ENCODE measurements at places on chromosomes 7 and 10.

- no peak for DNase-seq
Observed at GRCh38 chr7:40077849-40078248, 56.6 kb downstream of the MPLKIP start.

DNA sequence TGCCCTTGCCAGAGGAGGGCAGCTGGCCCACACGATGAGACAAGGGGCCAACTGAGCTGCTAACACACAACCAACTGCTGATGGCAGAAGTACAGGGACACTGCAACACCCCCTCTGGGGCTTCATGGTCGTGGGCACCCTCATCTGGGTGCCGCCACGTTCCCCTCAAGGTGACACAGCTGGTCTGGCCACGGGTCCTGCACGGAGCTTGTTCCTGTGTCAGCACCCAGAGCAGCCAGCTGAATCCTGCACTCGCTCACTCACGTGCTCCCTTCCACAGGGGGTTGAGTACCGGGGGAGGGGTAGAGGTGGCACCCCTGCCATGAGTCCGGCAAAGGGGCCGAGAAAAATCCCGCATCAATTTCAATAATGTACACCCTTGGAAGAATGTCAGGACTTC lies 1319.1 kb downstream of the REEP3 start:
- no peak for DNase-seq

DNA sequence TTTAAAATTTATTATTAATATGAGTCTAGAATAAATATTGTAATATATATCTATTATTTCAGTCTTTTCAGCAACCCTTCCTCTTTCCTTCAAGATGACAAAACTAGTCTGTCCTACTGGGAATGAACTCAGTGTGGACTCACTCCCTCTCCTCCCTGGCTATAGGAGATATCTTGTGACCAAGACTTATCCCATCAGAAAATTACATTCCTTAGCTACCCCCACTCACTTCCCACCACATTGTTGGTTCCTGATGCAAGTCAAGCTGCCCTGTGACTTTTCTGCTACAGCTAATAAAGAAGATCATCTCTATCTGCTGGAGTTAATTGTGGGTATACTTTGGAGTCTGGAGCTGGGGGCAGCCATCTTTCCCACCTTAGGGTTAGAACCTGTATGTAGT lies 28.0 kb upstream of the MCU start:
- DNase-seq, result no peak

DNA sequence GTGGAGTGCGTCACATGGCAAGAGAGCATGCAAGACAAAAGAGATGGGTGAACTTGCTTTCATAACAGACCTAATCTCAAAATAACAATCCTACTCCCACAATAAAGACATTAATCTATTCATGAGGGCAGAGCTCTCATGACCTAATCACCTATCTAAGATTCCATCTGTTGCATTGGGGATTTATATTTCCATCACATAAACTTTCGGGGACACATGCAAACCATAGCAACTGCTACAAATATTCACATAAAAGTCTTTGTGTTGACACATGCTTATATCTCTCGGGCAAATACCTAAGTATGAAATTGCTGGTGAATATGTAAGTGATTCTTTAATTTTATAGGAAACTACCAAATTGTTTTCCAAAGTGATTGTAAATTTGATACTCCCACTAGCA lies 16.0 kb upstream of the PNLIPRP1 start:
- DNase-seq, result no peak

DNA sequence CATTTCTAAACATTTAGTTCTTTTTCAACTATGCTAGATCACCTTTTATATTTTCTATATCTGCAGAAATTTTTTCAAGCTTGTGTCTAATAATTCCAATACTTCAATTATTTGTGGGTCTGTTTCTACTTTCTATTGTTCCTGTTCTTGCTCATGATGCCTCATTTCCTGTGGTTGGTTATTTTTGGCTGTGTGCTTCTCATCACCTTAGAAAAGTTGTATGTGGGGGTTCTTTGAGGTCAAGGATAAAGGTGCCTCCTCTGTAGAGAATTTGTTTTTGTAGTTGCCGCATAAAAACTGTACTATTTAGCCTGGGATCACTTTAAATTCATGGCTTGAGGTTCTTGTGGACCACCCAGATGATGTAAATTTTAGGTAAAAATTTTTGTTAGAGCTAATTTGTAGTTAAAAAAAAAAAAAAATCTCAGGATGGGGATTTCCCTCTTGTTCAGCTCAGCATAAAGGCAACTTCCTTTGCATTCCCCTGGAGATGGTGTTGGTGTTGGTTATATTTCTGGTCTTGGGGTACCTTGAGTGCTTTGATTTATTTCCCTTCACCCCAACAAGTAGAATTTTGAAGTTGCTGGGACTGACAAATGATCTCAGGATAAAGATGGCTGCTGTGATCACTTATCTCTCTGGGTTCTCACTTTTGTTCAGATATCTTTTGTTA lies 27.0 kb upstream of the JAZF1 start:
- DNase-seq, result no peak

DNA sequence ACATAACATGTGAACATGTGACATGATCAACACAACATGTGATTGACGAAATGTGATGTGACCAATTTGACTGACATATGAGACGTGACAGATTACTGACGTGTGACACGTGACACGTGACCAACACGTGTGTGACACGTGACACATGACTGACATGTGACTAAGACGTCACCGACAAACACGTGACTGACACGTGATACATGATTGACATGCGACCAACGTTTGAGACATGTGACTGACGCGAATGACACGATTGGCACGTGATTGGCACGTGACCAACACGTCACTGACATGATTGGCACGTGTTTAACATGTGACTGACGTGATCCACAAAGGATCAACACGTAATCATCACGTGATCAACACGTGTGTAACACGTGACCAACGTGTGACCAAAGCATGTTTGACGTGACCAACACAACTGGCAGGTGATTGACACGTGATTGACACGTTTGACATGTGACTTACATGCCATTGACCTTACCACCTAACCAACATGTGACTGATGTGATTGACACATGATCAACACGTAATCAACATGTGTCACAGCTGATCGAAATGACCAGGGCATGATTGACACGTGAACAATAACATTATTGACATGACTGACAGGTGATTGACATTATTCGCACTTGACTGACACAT lies 23.7 kb downstream of the CRPPA start:
- DNase-seq, result no peak

DNA sequence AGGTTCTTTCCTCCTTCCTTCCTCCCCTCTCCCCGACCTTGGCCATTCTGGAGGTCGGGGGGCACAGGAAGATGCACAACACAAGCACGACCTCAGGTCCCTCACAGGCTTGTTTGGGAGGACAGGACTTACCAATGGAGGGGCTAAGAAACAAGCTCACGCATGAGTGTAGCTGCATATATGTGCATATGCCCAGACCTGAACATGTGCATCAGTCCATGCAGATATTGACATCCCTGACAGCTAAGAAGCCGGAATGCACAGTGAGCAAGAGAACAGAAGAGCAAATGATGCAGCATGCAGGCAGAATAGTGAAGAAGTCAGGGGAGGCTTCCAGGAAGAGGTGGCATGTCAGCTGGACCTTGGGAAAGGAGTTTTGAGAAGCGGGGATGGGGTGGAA lies 28.7 kb downstream of the ADCYAP1R1 start:
- DNase-seq, result no peak

DNA sequence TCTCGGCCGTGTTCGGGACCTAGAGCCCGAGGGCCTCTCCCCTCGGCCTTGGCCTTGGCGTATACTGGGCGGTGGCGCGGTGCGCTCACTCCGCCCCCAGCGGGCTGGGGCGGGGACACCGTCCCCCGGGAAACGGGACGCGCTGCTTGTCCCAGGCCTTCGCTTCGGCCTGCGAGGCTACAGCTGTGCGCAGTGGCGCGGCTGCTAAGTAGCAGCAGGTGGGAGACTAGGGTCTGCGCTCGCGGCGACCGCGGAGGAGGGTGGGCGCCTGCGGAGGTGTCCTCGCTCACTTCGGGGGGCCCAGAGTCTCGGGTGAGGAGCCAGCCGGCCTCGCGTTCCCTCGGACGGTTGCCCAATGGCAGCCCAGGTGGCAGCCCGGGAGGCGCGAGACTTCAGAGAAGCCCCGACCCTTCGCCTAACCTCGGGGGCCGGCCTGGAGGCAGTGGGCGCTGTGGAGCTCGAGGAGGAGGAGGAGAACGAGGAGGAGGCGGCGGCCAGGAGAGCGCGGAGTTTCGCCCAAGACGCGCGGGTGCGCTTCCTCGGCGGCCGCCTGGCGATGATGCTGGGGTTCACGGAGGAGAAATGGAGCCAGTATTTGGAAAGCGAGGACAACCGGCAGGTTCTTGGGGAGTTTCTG lies at the start of gene DNAH11:
Gene DNAH11, plus strand, starts transcription at position 149 of the 637 bp plus-strand sequence. Its CDS starts 207 bp downstream, at position 356.
- DNase-seq, result no peak

- no peak for DNase-seq
Observed at GRCh38 chr7:53111031-53111430, 75.6 kb downstream of the POM121L12 start.

DNA sequence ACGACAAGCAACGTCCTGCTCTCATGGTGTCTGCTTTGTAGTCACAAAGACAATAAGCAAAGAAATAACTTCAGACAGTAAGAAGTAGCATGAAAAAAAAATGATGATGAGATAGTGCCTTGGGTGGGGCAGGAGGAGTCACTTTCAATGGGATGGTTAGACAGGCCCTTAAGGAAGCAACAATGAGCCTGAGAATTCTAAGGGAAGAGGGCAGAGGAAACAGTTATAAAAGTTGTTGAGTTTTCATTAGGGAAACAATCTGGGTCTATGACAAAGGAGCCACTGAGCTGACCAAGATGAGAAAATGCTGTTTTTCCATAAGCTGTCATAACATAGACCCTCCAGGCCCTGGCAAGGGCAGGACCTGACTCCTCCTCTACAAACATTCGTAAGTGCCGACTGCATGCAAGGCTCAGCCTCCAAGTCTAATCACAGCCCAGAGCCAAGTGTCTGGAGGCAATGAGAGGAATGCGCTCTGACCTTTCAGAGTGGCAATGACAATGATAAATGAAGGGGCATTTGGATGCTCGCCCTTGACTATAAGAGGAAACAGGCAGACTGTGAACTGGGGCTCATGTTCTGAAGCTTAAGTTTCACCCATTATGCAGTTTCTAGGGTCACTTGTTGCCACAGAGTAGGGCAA lies 43.7 kb downstream of the PPP1R3C start:
- no peak for DNase-seq

GRCh38 chr10:47325303-47326291 lies 3.3 kb downstream of the GDF2 start:
- no peak for DNase-seq

DNA sequence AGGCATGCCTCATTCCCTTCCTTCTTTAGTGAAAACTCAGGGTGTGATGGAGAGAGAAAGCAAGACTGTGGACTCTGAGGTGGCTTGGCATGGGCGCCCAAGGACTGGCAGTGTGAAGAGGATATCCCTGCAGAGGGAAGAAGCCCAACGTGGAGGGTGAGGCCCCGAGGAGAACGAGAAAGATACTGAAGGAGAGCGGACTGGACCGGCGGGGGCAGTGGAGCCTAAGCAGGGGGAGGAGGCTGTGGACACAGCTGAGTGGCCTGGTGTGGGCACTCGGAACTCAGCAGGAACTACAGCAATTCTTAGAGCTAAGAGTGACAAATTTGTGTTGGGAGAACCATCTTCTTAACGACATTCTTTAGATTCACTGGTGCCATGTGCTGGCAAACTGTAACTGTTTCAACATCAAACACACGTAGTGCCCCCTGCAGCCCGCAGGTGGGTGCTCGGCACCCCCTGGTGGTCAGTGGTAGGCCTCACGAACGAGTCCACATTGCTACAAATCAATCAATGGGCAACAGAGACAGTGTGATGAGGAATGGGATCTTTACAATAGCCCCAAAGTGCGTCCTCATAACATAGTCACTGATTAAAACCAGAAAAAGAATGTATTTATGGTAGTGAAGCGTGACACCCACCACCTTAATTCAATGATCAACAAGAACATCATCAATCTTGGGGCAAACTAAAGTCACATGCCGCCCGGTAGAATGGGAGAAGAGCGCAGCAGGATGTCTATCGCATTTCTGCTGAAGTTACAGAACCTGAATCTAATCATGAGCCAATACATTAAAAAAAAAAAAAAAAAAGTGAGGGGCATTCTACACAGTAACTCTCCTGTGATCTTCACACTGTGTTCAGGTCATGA lies 2.0 kb upstream of the SFTPA1 start:
- no peak for DNase-seq

DNA sequence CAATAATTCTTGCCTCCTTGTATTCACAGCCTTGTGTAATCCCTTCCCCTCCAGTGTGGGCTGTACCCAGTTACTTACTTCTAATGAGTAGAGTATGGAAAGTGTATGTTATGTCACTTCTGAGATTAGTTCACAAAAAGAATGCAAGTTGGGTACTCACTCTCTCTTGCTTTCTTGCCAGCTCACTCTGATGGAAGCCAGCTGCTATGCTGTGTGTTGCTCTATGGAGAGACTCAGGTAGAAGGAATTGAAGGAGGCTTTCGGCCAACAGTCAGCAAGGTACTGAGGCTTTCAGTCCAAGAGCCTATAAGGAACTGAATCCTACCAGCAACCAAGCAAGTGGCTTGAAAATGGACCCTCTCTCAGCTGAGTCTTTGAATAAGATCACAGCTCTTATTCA lies 9.7 kb upstream of the BICC1 start:
- no peak for DNase-seq

- no peak for DNase-seq
Observed at GRCh38 chr7:43557831-43558495, 24.9 kb upstream of the STK17A start.

DNA sequence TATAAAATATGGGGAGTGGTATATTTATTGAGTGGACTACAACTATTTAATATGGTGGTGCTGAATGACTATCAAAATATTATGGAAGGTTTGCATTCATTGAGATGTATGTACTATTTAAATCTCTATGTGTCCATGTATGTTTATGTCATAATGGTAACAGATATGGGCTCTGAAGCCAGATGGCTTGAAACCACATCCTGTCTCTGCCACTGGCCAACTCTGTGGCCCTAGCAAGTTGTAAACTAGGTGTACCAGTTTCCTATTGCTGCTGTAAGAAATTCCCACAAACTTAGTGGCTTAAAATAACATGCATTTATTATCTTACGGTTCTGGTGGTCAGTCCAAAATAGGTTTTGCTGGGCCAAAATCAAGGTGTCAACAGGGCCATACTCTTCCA lies 198.1 kb upstream of the NFE2L3 start:
- DNase-seq, result no peak

GRCh38 chr7:114825423-114825951 lies 96.4 kb upstream of the MDFIC start:
- DNase-seq, result no peak

- no peak for DNase-seq
Observed at GRCh38 chr7:745431-746154, 18.5 kb upstream of the PRKAR1B start.

- no peak for DNase-seq
Observed at GRCh38 chr7:64873517-64873916, 29.6 kb upstream of the ZNF273 start.

GRCh38 chr10:128463991-128464760 lies 338.0 kb upstream of the MKI67 start:
- no peak for DNase-seq

- DNase-seq, result no peak
Observed at GRCh38 chr7:50185208-50185607, 92.2 kb upstream of the ZPBP start.
